ENCODE measurements at places on chromosomes 5 and 9. TPM values are rescaled to one million over a fixed set of nuclear protein-coding genes. Genes with fewer than 3 reads are reported as not detected.
A peak's percentile ranks its signal among the peaks of the same experiment; 100 is the strongest.

DNA sequence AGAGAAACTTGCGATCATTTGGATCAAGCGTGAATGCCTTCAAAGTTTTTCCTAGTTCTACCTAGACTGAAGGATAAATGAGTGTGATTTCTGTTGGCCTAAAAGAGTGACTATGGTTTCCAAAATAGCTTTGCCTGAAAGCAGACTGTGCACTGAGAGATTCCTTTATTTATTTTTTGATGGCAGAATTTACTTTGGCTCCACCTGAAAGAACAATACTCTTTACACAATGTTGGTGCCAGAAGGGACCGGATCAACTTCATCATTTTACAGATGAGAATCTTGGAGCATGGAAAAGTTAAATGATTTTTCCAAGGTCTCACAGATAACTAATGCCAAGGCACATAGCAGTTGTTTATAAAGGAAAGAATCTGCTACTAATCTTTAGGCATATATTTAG, 199.6 kb downstream of the KCTD16 start:
- H3K27ac ChIP-seq, result no peak overlapping the region
- DNase-seq, result no peak
- H3K27me3 ChIP-seq, result no peaks in the 10 kb centered on the region

TNFAIP8 gene
- 167 TPM for total RNA-seq

NRG2 gene
- total RNA-seq, result 7.2 TPM

ARHGEF39 gene
- 1.6 TPM for total RNA-seq

ANXA2R gene
- 3.2 TPM for total RNA-seq

GRCh38 chr5:137453483-137454080, 45.5 kb downstream of the SPOCK1 start:
- H3K27ac ChIP-seq, result no peak overlapping the region
- H3K4me1 ChIP-seq, result no peaks in the 10 kb centered on the region
- no peaks in the 10 kb centered on the region for H3K36me3 ChIP-seq
- no peak for DNase-seq

GRCh38 chr9:105511446-105511845, 46.5 kb upstream of the FKTN start:
- H3K27me3 ChIP-seq, result no peaks in the 10 kb centered on the region
- H3K27ac ChIP-seq, result no peak overlapping the region
- no peak overlapping the region for H3K4me3 ChIP-seq

- no peaks in the 10 kb centered on the region for H3K4me1 ChIP-seq
- no peaks in the 10 kb centered on the region for H3K27me3 ChIP-seq
- DNase-seq, result no peak
- no peak overlapping the region for H3K27ac ChIP-seq
These were observed 126.1 kb downstream of the STARD4 start for GRCh38 chr5:111385970-111386831.

DNA sequence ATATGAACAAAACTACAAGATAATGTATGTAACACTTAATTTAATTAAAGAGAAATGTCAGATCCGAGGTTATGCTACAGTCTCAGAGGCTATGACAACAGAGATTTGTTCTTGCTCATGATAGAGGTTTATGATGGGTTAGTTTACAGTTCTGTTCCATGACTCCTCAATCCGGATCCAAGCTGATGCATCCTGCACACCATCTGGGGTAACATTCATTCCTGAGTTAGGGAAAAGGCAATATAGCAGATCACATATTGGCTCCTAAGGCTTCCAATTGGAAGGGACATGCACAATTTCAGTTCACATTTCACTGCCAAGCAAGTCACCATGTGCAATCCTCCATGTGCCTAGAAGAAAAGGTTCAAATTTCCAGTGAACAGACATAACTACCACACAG, 40.4 kb downstream of the ABLIM3 start:
- no peaks in the 10 kb centered on the region for H3K4me1 ChIP-seq
- no peak overlapping the region for H3K4me3 ChIP-seq
- no peak overlapping the region for H3K27ac ChIP-seq
- no peaks in the 10 kb centered on the region for H3K36me3 ChIP-seq
- no peak for DNase-seq

- no peak for DNase-seq
- H3K4me1 ChIP-seq, result no peaks in the 10 kb centered on the region
- no peaks in the 10 kb centered on the region for H3K27me3 ChIP-seq
- H3K27ac ChIP-seq, result no peak overlapping the region
- H3K36me3 ChIP-seq, result no peaks in the 10 kb centered on the region
These were observed 30.7 kb upstream of the AIF1L start for GRCh38 chr9:131065599-131065998.

PCDHA1 gene
- total RNA-seq, result not detected

DNA sequence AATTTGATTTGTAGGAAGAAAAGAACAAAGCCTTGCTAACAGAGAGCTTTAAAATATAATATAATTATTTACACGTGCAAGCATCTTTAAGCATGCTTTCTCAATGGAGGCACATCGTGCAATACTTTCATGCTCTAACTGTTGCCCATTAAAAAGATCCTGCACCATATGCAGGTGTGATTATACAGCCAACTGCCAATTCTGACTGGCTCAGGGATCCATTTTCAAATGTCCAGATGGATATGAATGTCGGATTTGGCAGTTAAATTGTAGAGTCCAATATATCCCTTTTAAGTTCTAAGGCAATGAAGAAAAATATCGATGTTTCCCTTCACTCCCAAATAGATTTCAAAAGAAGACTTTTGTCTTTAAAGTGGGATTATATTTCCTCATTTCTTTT, 416.4 kb upstream of the CD180 start:
- no peaks in the 10 kb centered on the region for H3K36me3 ChIP-seq
- DNase-seq, result no peak
- no peaks in the 10 kb centered on the region for H3K27me3 ChIP-seq
- H3K4me3 ChIP-seq, result no peak overlapping the region

DNA sequence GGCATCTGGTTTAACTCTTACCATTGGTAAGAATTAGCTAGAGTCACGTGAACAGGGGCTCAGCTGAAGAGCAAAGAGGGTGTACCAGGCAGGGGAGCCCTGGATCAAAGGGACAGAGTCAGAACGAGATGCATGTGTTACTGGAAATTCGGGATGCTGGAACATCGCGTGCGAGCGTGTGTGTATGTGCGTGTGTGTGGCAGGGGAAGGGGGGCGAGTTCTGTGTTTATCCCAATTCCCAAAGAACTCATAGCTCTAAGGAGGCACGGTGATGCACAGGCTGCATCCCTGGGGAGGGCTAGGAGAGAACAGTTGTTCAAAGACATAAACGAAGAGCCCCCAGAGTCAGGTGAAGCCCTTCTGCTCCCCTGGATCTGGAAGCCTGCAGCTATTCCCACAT, 353.3 kb downstream of the GADD45G start:
- H3K27ac ChIP-seq, result no peak overlapping the region
- no peak overlapping the region for H3K4me3 ChIP-seq
- no peak for DNase-seq
- no peaks in the 10 kb centered on the region for H3K4me1 ChIP-seq

DNA sequence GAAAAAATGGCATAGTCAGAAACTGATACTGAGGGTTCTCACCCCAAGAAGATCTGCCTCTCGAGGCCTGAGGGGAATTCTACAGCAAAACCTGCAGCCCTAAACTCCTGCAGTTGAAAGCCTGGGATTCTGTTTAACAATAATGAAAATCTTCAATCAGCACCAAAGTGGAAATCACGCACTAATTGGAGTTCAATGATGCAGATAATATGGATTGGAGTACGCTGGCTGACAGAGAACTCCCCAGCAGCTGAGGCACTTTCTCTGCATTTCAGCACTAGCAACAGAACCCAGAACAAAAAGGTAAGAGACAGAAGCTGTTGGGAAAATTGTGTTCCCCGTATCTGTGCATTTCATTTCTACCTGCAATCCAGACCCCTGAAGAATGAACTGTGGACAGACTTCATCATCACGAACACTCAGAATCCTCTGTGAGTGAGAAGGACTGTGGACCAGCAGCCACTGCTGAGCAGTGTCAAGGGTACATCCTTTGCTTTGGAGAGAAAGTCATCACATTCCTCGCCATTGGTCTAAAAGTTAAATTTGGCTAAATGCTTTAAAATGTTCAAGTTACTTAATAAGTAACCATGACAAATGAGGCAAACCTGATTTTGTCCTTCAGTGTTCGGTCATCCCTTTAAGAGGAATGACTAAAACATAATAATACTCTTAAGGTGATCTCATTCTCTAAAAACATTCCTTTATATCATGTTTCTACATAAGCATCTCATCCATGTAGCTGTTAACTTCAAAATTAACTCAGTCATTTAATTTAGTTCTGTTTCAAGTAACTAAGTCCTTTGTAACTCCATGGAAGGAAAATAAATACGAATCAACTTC, 126.1 kb downstream of the GAS1 start:
- no peaks in the 10 kb centered on the region for H3K4me1 ChIP-seq
- no peak overlapping the region for H3K27ac ChIP-seq
- no peaks in the 10 kb centered on the region for H3K36me3 ChIP-seq
- no peak overlapping the region for H3K4me3 ChIP-seq
- DNase-seq, result no peak

TEK gene
- total RNA-seq, result 15.2 TPM

ELAVL2 gene
- total RNA-seq, result 0.59 TPM

DNA sequence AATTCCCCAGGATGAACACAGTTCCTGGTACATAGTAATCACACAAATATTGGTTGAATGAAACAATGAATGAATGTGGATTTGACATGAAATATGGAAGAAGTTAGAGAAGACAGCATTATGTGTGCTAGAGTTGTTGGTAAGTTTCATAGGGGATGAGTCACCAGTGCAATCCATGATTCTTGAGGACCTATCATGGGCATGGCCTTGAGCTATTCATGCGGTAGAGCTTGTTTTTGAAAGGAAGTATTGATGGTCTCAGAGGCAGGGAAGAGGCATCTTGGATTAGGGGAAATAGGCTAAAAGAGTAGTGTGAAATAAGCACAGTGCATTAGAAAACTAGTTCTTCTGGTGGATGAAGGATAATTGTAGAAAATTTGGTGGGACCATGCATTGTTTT, 22.1 kb downstream of the SPATA31D1 start:
- H3K36me3 ChIP-seq, result no peaks in the 10 kb centered on the region
- no peaks in the 10 kb centered on the region for H3K27me3 ChIP-seq
- no peak overlapping the region for H3K27ac ChIP-seq
- no peak for DNase-seq
- H3K4me1 ChIP-seq, result no peaks in the 10 kb centered on the region

GRCh38 chr5:15897656-15898055, 281.9 kb downstream of the MARCHF11 start:
- H3K4me1 ChIP-seq, result no peaks in the 10 kb centered on the region
- DNase-seq, result no peak
- H3K27ac ChIP-seq, result no peak overlapping the region

DNA sequence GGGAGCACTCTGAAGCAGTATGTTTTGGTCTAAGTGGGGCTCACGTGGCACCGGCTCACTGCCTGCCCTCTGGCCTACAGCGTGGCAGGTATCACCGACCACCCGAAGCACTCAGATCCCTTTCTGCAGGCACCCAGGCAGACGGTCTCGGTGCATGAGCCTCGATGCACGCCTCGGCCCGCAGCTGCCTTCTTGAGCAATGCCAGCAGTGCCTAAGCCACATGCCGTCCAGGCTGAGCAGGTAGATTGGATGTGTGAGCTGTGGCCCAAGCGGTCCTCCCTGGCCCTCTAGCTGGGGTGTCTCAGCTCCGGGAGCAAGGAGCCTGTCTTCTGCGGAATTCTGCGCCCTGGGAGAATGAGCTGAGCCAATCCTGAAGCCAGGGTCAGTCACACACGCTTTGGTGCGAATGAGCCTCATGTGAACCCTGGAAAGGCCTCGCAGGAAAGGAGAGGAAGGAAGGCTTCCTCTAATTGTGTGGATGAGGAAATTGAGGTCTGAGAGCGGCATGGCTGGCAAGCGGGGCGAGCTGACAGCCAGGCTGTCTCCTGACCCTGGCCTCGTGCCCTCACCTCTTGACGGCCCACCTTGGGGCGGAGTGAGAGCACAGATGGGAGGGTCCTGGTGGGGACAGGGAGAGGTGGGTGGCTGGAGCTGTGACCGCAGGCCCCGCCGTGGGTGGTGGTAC, 14.4 kb downstream of the RXRA start:
- H3K27me3 ChIP-seq, result no peaks in the 10 kb centered on the region
- H3K27ac ChIP-seq, result peak overlapping the region; percentile 36
- no peak overlapping the region for H3K4me3 ChIP-seq
- DNase-seq, result no peak

- DNase-seq, result no peak
- no peaks in the 10 kb centered on the region for H3K4me1 ChIP-seq
- H3K27ac ChIP-seq, result no peak overlapping the region
- H3K4me3 ChIP-seq, result no peak overlapping the region
These were observed 244.7 kb upstream of the GRAMD2B start for GRCh38 chr5:126178521-126178920.

DNA sequence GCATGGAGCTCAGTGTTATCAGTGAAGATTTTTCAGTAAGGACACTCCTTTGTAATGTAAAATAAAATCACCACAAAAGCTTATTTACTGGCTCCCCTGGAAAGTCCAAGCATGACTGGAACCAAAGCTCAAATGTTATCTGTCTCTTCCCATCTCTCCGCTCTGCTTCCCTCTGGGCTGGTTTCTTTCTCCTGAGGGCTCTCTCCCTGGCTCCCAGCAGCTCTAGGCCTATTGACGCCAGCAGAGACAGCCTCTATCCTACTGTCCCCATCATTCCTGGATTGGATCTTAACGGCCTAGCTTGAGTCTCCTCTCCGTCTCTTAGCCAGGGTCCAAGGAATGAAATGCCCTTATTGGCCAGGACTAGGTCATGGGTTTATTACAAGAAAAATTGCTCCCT, 86.1 kb downstream of the TMEM167A start:
- H3K36me3 ChIP-seq, result no peaks in the 10 kb centered on the region
- H3K4me3 ChIP-seq, result no peak overlapping the region
- no peak overlapping the region for H3K27ac ChIP-seq
- H3K27me3 ChIP-seq, result no peaks in the 10 kb centered on the region
- no peak for DNase-seq
- H3K4me1 ChIP-seq, result no peaks in the 10 kb centered on the region

GRCh38 chr5:96198356-96199058, 234.5 kb downstream of the PCSK1 start:
- no peak for DNase-seq
- H3K27ac ChIP-seq, result no peak overlapping the region
- no peaks in the 10 kb centered on the region for H3K4me1 ChIP-seq
- no peak overlapping the region for H3K4me3 ChIP-seq
- no peaks in the 10 kb centered on the region for H3K27me3 ChIP-seq

DNA sequence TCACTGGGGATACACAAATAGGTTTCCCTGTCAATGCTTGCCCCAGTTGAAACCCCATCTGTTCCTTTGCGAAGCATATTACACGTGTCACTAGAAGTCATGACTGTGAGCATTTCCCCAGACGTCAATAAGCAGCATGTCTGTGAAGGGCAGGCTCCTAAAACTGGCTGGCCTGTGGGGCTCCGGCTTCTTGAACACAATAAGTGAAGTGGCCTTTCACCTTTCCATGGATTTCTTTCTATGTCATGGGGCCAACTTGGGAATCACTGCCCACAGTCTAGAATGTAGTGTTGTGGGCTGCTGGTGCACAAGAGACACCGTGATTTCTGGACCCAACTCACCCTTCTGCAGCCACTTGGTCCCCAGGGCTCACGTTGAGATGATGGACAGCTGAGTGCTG, 60.4 kb upstream of the CTSL start:
- H3K27me3 ChIP-seq, result peaks cover 14% of the 10 kb centered on the region
- DNase-seq, result no peak
- no peaks in the 10 kb centered on the region for H3K4me1 ChIP-seq
- no peak overlapping the region for H3K4me3 ChIP-seq
- H3K27ac ChIP-seq, result no peak overlapping the region
- H3K36me3 ChIP-seq, result no peaks in the 10 kb centered on the region

IL17B gene
- total RNA-seq, result 5.4 TPM
